ENCODE measurements at places on chromosomes 3 and 15.

DNA sequence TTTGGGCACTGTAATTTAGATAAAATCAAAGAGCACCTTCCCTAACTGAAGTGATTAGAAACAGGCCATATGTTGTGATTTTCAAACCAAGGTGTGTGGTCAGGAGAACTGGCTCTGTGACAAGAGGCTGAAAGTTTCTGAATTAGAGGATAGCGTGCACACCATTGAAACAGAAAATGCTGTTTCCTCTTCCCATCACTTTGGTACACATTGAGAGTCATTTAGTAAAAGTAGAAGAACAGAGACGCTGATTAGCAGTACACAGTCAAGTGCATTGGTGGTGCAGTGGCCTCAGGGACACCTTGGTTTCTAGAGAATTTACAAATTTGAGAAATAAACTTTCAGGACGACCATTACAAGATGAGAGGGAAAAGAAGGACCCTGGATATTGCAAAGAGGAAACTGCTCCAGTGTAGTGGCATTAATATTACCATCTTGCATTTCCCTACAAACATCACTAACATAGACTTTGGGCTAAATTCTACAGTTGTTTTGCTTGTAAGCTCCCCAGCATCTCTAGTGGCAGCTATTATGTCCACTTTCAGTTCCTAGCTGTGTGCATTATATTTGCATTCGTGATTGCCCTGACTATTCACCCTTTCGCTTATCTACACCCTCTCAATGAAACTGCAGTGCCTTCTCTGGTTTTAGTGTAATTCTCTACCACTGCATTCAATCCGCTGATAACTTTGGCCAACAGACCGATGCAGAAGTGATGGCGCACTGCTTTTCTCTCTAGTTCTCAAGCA, 728.1 kb upstream of the GRM7 start:
- DNase-seq = no peak

- no peak for DNase-seq
Observed at GRCh38 chr3:25283613-25284012, 144.4 kb upstream of the RARB start.

DNA sequence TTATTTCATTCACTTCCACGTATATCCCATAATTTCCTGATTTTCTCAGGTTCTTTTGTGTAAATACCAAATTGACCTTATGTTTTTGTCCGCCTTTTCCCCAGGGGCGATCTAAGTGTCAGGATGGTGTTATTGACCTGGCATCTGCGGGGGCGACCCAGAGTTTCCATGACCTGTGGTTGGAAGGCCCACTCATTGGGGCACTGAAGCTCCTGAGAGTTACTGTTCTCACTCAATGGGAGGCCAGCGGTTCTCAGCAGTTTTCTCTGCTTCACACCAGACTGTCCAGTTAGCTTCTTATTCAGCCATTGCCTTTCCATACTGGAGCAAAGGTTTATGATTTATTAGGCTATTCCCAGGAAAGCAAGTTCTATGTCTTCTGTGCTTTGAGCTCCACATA, 53.3 kb downstream of the B3GALNT1 start:
- no peak for DNase-seq

- no peak for DNase-seq
Observed at GRCh38 chr15:35665896-35666536, 120.1 kb upstream of the DPH6 start.

GRCh38 chr3:129399895-129400357, 28.5 kb downstream of the EFCAB12 start:
- DNase-seq = no peak

Data from activated T-cell treated with anti-CD3 and anti-CD28 coated beads for 48 hours (primary cell).